Activated CD8-positive, alpha-beta memory T cell treated with anti-CD3 and anti-CD28 coated beads for 24 hours (primary cell): ENCODE measurements at places on chromosomes 7 and 10.

- DNase-seq, result no peak
Measured at GRCh38 chr10:4025339-4025738, 240.3 kb upstream of the KLF6 start.

DNA sequence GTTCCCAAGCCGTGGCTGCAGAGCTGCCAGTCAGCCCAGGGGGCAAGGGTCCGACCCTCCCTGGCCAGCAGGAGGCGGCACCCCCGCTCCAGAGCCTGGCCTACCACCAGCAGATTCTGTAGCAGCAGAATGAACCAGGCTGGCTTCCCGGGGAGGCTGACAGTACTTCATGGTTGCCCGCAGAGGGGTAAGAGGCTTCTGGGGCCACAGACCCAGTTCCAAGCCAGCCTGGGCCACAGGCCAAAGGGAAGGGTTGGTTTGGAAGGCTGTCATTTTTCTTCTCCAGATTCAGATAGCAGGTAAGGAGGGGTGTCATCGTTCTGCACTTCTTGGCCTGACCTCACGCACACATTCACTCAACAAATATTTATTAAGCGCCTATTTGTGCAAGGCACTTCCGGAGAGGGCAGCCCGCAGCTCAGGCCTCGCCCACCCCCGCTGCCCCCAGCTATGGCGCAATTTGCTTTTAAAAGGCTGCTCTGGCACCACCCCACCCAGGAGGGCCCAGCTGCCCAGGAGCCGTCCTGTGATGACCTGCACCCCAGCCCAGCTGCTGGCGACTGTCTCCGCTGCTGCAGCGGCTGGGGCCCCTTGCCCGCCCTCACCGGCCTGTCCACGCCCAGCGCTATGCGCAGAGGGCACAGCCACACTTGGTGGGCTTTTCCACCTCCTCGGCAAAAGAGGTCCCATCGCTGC, 168.5 kb downstream of the LCOR start:
- DNase-seq, result no peak

- DNase-seq, result no peak
Measured at GRCh38 chr7:105450177-105450861, 61.6 kb upstream of the SRPK2 start.

DNA sequence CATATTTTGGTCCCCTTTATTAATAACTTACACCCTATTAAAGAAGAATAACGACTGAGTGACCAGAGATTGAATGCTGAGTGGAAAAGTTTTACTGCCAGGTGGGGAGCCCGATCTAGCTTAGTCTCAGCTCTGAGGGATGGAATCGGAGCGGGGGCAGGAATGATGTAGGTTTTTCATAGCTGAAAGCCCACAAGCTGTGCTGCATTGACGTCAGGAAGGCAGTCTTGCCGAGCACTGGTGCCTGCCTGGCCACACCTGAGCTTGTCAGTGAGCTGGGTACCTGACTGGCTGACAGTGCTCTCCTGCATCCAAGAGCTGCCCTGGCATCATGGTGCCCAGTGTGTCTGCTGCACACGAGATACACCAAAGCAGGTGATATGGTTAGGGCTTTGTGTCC, 34.8 kb downstream of the GRK5 start:
- no peak for DNase-seq

- DNase-seq, result no peak
Measured at GRCh38 chr10:5584895-5585516, 60.2 kb downstream of the CALML3 start.

- DNase-seq, result no peak
Measured at GRCh38 chr10:23038172-23038571, 57.2 kb upstream of the MSRB2 start.

DNA sequence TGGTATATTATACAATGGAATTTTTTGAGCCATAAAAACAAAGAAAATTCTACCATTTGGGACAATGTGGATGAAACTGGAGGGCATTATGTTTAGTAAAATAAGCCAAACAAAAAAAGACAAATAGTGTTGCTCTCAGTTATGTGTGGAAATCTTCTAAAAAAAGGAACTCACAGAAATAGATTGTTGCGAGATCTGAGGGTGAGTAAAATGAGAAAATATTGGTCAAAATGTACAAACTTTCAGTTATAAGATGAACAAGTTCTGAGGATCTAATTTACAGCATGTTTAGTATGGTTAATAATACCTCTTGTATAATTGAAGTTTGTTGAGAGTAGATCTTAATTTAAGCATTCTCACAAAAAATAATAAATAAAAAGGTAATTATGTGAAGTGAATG, 291.2 kb downstream of the KIF20B start:
- no peak for DNase-seq

GRCh38 chr10:14688606-14689005, 86.1 kb downstream of the FAM107B start:
- no peak for DNase-seq

DNA sequence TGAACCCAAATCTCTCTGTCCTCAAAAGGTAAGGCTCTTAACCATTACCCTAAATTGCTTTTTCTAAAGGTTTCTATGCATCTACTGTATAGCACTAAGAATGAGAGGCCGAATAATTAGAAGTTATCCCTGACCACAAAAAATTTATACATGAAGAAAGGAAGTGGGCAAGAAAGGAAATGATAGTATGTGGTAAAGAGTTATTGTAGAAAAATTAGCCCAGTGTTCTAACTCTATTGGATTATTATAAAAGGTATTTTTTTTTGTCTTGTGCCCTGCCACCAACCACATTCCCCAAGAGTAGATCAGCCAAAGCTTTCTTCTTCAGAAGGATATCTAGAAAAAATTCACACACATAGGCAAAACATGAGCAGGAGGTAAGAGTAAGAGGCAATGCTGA, 45.4 kb downstream of the DKK1 start:
- no peak for DNase-seq

- no peak for DNase-seq
Measured at GRCh38 chr7:2617325-2617905, 14.4 kb upstream of the TTYH3 start.

DNA sequence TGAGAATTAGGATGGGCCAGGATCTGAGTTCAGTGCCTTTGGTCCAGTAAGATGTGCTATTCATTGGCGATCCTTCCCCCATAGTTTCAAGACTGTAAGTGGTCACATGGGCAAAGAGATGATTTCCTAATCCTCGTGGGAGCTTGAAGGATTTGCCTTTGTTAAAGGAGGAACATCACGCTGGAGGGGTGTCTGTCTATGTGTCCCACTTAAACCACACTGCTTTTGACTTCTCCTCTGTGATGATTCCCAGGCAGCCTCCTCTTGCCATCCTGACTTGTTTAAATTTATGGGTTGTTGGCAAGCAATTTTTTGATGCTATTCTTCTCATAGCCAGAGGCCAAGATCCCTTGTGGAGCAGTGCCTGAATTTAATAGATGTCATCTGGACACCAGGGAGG, 154.0 kb downstream of the TCF7L2 start:
- DNase-seq, result no peak

- DNase-seq, result no peak
Measured at GRCh38 chr7:21547501-21547900, 4.7 kb downstream of the DNAH11 start.

- no peak for DNase-seq
Measured at GRCh38 chr10:77887631-77888355, 38.8 kb downstream of the DLG5 start.

- no peak for DNase-seq
Measured at GRCh38 chr10:5018134-5018533, 14.5 kb upstream of the AKR1C2 start.

GRCh38 chr10:19730907-19731217, 85.4 kb upstream of the PLXDC2 start:
- no peak for DNase-seq

DNA sequence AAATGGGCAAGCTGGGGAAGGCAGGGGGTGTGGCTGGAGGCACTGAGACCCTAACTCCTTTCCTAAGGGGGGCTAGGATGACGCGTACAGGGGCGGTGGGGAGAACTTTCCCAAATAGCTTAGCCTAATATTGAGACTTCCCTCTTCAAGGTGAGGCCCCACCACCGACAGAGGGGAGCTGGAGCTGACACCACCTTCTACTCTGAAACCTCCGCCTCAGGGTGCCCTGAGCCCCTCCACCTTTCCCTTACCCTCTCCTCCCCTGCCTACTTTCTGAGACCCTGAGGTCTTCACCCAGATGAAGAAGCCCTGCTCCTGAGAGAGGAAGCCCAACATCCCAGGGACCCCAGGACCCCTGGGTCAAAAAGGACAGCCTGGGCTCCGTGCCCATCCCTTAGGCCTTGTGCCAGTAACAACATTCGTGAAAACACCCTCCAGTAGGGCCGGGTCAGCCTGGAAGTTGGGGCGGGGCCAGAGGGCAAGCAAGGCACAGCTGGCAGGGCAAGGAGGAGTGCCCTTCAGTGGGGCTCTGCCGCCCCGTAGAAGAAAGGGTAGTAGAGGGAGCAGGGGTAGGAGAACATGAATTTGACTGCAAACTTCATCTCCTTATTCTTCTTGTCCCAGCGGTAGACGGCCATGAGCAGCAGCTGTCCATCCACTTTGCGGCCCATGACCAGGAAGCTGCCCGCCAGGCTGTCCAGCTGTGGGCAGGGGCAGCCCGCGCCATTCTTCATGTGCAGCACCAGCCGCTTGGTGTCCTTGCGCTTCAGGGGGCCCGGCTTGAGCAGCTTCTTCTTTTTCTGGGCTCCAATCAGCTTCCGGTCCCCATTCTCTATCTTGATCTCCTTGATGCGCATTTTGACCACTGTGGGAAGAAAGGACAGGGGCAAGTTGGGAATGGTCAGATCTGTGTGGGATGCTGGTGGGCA, 4.5 kb downstream of the SFRP5 start:
- DNase-seq, result no peak

DNA sequence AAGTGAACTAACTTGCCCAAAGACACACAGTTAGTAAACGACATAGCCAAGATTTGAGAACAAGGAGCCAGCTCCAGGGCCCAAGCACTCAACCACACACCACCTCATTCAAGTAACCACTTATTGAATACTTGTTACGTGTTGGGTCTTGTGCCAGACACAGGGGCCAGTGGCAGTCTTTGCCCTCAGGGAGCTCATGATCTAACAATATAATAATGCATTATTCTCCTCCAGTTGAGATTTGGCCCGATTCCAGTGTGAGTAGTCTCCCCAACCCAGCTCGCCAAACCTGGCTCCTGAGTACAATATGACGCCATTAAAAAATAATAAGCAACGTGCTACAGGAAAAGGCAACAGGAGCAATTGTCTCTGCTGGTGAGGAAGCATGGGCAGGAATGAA, 14.4 kb upstream of the STK17A start:
- DNase-seq, result no peak

- no peak for DNase-seq
Measured at GRCh38 chr10:104501449-104501848, 139.6 kb upstream of the SORCS3 start.

DNA sequence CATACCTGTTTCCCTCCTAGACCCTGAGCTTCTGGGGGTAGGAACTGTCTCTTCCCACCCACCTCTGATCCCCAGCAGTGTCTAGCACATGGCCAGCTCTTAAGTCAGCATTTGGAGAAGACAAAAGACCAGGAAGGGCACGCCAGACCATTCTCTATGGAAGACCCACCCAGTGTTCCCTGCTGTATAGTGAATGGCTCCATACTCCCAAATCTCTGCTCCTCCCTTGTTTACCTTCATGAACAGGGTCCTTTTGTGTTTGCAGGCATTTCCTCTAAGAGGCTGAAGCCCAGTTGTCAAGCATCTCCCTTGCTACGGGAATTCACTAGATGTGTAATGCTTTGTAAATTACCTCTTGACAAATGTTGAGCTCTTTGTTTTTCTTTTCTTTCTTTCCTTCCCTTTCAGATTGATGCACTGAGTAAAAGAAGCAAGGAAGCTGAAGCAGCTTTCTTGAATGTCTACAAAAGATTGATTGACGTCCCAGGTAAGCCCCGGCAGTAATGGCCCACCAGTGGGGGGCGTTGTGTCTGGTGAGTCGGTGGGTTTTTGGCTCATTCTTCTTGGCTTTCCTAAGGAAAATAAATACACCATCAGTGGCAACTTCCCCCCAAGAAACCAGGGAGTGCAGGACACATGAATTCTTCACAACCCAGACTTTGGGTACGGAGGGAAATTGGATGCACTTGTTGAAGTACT, 216.6 kb upstream of the SH2B2 start:
- peak; percentile 15 for DNase-seq

- no peak for DNase-seq
Measured at GRCh38 chr7:68319061-68319460, 1279.2 kb upstream of the AUTS2 start.

DNA sequence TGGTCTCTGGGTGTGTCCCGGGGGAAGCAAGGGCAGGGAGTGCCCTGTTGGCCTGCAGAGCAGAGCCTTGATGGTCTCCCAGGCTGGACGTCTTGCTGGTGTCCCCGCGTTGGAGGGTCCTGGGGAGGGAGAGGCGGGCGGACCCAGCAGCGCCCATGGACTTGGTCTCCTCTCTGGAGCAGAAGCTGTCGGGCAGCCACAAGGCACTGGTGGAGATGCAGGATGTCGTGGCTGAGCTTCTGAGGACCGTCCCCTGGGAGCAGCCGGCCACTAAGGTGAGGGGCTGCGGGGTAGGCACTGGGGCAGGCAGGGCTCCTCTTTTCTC, 20.9 kb downstream of the TTYH3 start:
- no peak for DNase-seq

DNA sequence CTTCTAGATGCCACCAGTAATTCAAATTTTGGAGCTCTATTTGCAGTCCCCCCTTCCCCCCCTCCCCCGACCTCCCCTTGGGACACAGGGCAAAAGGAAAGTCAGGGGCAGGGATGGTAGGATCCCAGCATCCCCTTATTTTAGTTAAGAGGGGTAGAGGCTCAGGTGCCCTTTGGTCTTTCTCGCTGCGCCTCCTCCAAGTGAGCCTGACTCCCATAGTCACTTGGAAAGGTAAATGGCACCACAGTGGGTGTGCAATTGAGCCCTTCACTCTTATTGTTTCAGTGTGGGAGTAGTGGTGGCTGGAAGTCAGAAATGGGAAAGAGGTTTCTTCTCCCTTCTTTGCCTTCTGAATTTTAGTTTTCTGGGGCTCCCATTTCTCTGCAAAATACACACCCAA, 8.2 kb upstream of the FEZF1 start:
- no peak for DNase-seq

GRCh38 chr7:107890493-107890961, 456 bp upstream of the DLD start:
- no peak for DNase-seq

DNA sequence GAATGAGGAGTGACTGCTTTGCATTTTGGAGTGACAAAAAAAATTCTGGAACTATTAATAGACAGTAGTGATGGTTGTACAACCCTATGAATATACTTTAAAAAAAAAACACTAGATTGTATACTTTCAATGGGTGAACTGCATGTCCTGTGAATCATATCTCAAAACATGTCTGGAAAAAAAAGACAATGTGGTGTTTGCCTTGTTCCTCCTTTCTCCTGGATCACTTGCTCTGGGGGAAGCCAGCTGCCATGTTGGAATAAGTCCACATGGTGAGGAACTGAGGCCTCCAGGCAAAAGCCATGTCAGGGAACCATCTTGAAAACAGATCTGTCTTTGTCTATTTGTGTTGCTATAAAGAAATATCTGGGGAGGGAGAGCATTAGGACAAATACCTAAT, 39.5 kb upstream of the YAE1 start:
- no peak for DNase-seq
